Thyroid gland (tissue), 4 donors: ENCODE measurements at places on chromosomes 2 and 18. TPM values are rescaled to one million over a fixed set of nuclear protein-coding genes. Genes with fewer than 3 reads are reported as not detected.

GRCh38 chr18:64245126-64245861 lies 96.4 kb upstream of the LINC00305 start:
- H3K4me3 ChIP-seq = no peak overlapping the region
- DNase-seq = no peak
- no peak overlapping the region for H3K27ac ChIP-seq
- no peaks in the 10 kb centered on the region for H3K36me3 ChIP-seq

- peak; percentile 98 for DNase-seq
- H3K36me3 ChIP-seq = peaks cover 4% of the 10 kb centered on the region
- H3K4me1 ChIP-seq = peaks cover 30% of the 10 kb centered on the region
- H3K27me3 ChIP-seq = no peaks in the 10 kb centered on the region
Measured at GRCh38 chr18:3451183-3451988, 1.4 kb downstream of the TGIF1 start.

DNA sequence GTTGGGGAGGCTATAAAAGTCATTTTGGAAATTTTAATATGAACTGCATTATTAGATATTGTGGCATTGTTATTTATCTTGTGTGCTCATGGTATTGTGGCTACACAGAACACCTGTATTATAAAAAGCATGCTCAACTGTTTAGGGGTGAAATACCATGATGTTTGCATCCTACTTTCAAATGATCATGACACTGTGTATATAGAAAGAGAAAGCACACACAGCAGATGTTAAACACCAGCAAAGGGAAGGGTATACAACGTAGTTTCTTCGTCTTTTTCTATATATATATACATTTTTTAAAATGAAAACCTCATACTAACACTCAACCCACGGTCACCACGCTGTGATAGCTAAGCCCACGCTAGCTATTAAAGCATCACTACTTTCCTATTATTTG lies 27.1 kb downstream of the STARD7 start:
- no peak for DNase-seq
- H3K36me3 ChIP-seq = peaks cover 25% of the 10 kb centered on the region
- H3K27ac ChIP-seq = no peak overlapping the region
- H3K27me3 ChIP-seq = no peaks in the 10 kb centered on the region

DNA sequence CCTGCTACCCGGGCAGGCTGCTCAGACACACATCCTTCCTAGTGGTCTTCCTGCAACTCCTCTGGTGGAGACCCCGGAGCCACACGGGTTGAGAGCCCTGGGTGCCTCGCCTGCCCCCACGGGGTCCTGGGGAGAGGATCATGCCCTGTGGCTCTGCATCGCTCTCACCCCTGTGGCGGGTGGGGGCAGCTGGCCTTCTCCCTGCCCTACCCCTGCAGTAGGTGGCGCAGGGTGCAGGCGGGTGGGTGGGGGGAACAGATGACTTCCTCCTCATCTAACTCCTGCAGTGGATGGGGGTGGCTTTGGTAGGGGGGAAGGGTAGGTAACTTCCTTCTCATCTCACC lies 38.5 kb downstream of the TSHZ1 start:
- H3K36me3 ChIP-seq = no peaks in the 10 kb centered on the region
- peaks cover 13% of the 10 kb centered on the region for H3K4me1 ChIP-seq
- no peak overlapping the region for H3K27ac ChIP-seq
- no peak for DNase-seq

Gene OBSL1
- 154 TPM for total RNA-seq

- peaks cover 30% of the 10 kb centered on the region for H3K36me3 ChIP-seq
- H3K4me3 ChIP-seq = no peak overlapping the region
- H3K27ac ChIP-seq = no peak overlapping the region
- no peaks in the 10 kb centered on the region for H3K4me1 ChIP-seq
- no peak for DNase-seq
Measured at GRCh38 chr2:28906821-28907220, 12.4 kb downstream of the WDR43 start.

- DNase-seq = no peak
- no peak overlapping the region for H3K27ac ChIP-seq
- H3K4me1 ChIP-seq = no peaks in the 10 kb centered on the region
- no peak overlapping the region for H3K4me3 ChIP-seq
- H3K27me3 ChIP-seq = no peaks in the 10 kb centered on the region
Measured at GRCh38 chr2:156356014-156356754, 23.7 kb upstream of the NR4A2 start.

Gene RGPD3
- 0.63 TPM for total RNA-seq

DNA sequence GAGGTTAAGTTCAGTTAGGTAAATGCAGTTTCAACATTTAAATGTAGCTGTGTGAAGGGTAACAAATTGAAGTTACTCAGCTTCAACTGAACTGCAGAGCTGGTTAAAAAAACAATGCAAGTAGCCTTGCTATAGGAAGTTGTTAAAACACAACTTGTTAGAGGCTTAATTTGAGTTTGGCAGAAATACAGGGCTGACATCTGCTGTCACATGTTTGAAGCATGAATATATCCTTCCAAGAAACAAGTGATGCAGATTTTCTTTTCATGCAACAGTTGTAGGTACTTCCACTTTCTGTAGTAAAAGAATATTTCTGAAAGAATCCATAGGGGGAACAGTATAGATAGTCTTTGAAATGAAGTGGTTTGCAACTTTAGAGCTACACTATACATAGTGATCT lies 208.7 kb upstream of the RASGRP3 start:
- H3K27me3 ChIP-seq = no peaks in the 10 kb centered on the region
- no peaks in the 10 kb centered on the region for H3K4me1 ChIP-seq
- no peaks in the 10 kb centered on the region for H3K36me3 ChIP-seq
- H3K27ac ChIP-seq = no peak overlapping the region

Gene TSHZ1
- 18.7 TPM for total RNA-seq

- H3K4me3 ChIP-seq = no peak overlapping the region
- H3K27ac ChIP-seq = peak overlapping the region; percentile 20
- no peak for DNase-seq
- H3K36me3 ChIP-seq = peaks cover 11% of the 10 kb centered on the region
- peaks cover 16% of the 10 kb centered on the region for H3K4me1 ChIP-seq
Measured at GRCh38 chr2:69911985-69912563, 2.8 kb upstream of the MXD1 start.

DNA sequence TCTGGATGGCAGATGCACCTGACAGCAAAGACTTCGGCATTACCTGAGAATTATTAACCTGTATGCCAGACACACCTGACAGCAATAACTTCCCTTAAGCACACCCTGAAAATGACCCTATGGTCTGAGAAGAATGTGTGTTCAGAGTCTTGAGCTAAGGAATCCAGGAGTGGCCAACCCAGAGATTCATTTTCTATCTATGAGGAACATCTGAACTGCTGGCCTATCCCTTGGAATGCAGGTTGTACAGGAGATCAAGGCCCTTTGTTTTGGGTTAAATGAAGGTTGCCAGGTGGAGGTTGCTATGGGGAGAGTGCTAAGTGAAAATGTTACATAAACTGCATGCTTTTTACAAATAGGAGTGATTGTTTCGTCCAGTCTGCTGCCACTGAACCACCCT lies 200.9 kb upstream of the MEIS1 start:
- H3K36me3 ChIP-seq = no peaks in the 10 kb centered on the region
- no peak overlapping the region for H3K27ac ChIP-seq
- no peak overlapping the region for H3K4me3 ChIP-seq
- no peaks in the 10 kb centered on the region for H3K27me3 ChIP-seq
- H3K4me1 ChIP-seq = peaks cover 23% of the 10 kb centered on the region
- no peak for DNase-seq

DNA sequence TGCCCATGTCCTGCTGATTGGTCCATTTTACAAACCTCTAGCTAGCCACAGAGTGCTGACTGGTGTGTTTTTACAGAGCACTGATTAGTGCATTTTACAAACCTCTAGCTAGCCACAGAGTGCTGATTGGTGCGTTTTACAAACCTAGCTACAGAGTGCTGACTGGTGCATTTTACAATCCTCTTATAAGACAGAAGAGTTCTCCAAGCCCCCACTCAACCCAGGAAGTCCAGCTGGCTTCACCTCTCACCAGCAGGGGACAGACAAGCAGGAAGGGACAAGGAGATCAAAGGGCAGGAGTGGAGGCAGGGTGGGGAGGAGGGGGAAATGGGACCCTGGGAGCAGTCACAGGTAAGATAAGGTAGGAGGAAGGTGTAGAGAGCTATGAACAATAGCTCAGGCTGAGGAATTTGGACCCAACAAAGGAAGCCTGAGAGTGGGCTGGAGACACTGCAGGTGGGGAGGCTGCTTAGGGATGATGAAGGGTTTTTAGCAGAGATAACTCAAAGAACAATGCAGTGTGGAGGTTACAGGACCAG lies 37.1 kb downstream of the SH2D6 start:
- no peaks in the 10 kb centered on the region for H3K36me3 ChIP-seq
- no peaks in the 10 kb centered on the region for H3K4me1 ChIP-seq
- no peak overlapping the region for H3K4me3 ChIP-seq
- no peaks in the 10 kb centered on the region for H3K27me3 ChIP-seq
- no peak overlapping the region for H3K27ac ChIP-seq
- DNase-seq = no peak

GRCh38 chr18:74268175-74268574 lies 23.6 kb downstream of the CYB5A start:
- H3K4me1 ChIP-seq = no peaks in the 10 kb centered on the region
- no peak for DNase-seq
- no peaks in the 10 kb centered on the region for H3K36me3 ChIP-seq
- H3K27ac ChIP-seq = no peak overlapping the region

DNA sequence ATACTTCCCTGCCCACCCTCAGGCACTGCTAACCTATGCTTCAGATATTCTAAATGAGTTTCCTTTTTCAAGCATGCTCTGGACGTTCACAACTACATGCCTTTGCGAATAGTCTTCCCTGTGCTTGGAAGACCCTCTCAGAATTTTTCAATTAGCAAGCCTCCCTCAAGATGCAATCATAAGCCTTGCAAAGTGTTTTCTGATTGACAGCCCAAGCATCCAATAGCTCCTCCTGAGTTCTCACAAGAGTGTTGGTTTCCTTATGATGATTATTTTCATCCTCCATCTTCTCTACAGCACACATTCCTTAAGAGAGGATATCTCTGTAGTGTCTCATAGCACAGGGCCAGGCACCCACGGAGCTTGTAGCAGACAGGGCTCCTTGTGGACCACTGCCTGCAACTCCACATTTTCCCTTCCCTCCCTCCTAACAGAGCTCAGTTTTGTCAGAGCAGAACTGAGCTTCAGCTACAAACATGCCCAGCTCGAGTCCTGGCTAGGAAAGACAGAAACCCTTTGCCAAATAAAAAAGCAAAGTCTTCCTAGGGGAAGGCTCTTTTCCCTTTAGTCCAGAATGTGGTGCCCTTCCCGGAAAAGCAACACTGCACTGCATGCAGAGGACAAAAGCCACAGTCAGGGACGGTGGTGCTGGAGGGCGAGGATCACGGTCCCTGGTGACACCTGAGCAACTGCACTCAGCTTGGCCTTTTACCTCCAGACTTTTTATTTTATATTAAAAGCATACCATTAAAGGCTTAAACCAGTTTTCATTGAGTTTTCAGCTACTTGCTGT lies 819.8 kb upstream of the ID2 start:
- H3K4me1 ChIP-seq = no peaks in the 10 kb centered on the region
- no peak for DNase-seq
- no peak overlapping the region for H3K4me3 ChIP-seq

Gene SP140
- 1.1 TPM for total RNA-seq

Gene C1GALT1C1L
- total RNA-seq = 0.68 TPM

Gene IL1F10
- not detected for total RNA-seq

DNA sequence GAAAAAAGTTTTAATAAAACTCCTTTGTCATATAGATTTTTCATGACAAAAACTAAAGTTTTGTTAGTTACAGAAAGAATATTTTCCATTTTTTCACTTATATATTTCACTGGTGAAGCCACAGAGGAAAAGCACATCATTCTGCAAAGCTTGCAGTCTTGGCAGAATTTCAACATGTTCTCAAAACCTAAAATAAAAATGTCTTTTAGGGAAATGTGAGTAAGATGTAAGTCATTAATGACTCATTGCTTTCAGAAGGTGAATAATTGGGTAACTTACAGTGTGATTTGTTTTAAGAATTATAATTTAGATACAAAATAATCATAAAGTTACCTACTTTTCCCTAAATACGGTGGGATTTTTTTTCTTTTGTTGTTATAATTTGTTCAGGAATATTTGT lies 43.4 kb upstream of the TNFRSF11A start:
- no peaks in the 10 kb centered on the region for H3K36me3 ChIP-seq
- H3K27ac ChIP-seq = no peak overlapping the region
- no peak overlapping the region for H3K4me3 ChIP-seq
- no peaks in the 10 kb centered on the region for H3K27me3 ChIP-seq

- no peaks in the 10 kb centered on the region for H3K36me3 ChIP-seq
- H3K4me3 ChIP-seq = no peak overlapping the region
- peak; percentile 45 for DNase-seq
- no peak overlapping the region for H3K27ac ChIP-seq
Measured at GRCh38 chr2:9769171-9770005, 73.9 kb upstream of the TAF1B start.

DNA sequence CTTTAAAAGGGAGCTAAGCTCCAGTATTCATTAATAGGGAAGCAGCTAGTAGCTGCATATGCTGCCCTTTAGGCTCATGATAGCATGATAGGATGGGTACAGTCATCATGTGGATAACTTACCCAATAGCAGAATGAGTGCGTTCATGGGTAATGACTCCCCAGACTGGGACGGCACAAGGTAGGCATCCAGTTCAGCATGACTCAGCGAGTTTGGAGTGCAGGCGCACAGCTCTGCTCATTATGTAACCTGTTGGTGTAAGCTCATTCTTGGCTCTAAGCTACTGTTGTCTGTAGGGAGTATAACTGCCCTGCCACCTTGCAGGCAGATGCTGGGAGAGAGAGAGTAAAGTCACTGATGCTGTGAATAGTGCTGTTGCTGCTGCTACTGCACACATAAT lies 209.2 kb upstream of the SYT4 start:
- H3K27me3 ChIP-seq = no peaks in the 10 kb centered on the region
- H3K36me3 ChIP-seq = no peaks in the 10 kb centered on the region
- H3K27ac ChIP-seq = no peak overlapping the region

DNA sequence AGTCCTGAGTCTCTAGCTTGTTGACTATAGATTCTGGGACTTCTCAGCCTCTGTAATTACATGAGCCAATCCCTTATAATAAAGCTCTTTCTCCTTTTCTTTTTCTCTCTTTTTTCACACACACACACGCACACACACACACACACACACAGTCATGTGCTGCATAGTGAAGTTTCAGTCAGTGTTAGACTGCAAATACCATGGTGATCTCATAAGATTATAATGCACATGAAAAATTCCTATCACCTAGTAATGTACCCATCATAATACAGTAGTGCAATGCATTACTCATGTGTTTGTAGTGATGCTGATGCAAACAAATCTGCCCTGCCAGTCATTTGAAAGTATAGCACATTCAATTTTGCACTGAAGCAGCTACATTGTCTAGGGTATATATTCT lies 558.2 kb downstream of the SUCLG1 start:
- H3K4me3 ChIP-seq = no peak overlapping the region
- H3K27me3 ChIP-seq = no peaks in the 10 kb centered on the region
- H3K36me3 ChIP-seq = no peaks in the 10 kb centered on the region
- DNase-seq = no peak
